ENCODE measurements at places on chromosomes 2 and 18. TPM values are rescaled to one million over a fixed set of nuclear protein-coding genes. Genes with fewer than 3 reads are reported as not detected.

Gene UGT1A1
- not detected for total RNA-seq

Gene ELOA2
- total RNA-seq, result not detected

Gene FLACC1
- total RNA-seq, result 1.3 TPM

Gene IL36A
- not detected for total RNA-seq

Gene CAPN14
- total RNA-seq, result 0.26 TPM

Gene CIB4
- total RNA-seq, result not detected

Measured in smooth muscle cell of the pulmonary artery (primary cell).